ENCODE measurements at places on chromosomes 2 and 18.

DNA sequence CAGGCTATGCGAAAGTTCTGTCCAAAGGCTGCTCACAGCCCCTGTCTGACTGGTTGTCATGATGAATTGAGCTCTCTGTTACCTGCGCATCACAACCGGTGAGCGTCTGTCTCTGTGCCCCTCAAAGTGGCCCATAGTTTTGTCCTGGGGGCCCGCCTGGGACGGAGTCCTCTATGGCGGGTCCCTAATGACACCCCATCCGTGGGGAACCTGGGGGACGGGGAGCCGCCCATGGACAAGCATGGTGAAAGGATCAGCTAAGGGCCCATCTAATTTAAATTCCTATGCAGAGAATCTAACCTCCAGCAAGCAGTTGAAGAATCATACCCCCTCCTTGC, 473 bp downstream of the ELMOD3 start:
- DNase-seq: no peak

GRCh38 chr2:239457586-239458445, 57.0 kb upstream of the HDAC4 start:
- DNase-seq: no peak

GRCh38 chr2:219871351-219871750, 243.9 kb downstream of the SLC4A3 start:
- DNase-seq: no peak

GRCh38 chr18:61679836-61680235, 213.0 kb downstream of the RNF152 start:
- DNase-seq: no peak

GRCh38 chr2:8413589-8414135, 268.2 kb upstream of the ID2 start:
- DNase-seq: no peak

DNA sequence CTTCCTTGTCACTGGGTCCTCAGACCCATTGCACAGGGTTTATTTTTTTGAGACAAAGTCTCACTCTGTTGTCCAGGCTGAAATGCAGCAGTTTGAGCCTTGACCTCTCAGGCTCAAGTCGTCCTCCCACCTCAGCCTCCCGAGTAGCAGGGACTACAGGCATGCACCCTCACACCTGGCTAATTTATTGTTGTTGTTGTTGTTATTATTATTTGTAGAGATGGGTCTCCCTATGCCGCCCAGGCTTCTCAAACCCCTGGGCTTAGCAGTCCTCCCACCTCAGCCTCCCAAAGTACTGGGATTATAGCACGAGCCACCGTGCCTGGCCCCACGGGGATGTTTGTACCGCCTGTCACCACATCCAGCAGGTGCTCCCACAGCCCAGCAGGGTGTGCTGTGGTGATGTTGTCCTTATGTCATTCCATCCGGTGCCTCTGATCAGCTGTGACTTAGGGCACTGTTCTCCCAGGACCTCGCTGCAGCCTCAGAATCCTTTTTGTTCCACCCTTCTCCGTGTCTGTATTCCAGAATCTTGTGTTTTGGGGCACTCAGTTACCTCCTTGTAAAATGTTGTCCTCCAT, 182.3 kb downstream of the INO80D start:
- no peak for DNase-seq

- peak; percentile 58 for DNase-seq
Observed at GRCh38 chr18:58896268-58896667, 31.6 kb downstream of the ZNF532 start.

Data from naive B cell (primary cell).